DMS 273 treated with DMSO at 0.1 percent for 48 hours (cell line): ENCODE measurements at places on chromosomes 1 and 21.

DNA sequence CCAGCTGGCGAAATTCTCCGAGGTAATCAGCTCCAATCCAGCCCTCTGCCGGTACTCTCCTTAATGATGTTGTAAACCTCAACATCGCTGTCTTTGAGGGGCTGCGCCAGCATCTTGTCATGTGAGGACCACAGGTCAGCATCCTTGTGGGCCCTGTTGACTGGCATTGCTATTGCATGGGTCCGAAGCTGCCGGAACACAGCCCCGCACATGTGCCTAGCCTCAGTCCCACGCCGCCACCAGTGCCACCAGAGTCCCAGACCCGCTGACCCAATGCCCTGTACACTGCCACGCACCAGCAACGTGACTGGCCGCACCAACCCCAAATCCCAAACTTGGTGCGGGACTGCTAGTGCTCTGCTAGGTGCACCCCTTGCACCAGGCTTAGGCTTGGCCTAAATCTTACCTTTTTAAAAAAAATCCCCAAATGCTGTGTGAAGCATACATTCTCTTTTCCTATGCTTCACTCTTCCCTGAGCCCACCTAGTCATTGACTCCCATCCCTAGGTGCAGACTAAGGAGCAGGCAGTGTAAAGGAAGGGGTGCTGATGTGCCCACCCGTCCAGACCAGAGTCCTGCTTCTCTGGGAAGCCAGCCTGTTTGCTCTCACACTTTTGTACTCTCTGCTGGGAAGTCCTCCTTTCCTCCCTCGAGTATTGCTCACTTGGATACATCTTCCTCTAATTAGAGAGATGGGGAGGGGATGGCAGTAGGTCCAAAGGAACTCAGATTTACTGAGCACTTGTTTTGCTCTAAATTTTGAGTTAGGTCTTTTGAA, 81.9 kb upstream of the ARTN start:
- DNase-seq, result no peak

- DNase-seq, result no peak
Observed at GRCh38 chr1:99590578-99591209, 55.2 kb upstream of the PALMD start.

DNA sequence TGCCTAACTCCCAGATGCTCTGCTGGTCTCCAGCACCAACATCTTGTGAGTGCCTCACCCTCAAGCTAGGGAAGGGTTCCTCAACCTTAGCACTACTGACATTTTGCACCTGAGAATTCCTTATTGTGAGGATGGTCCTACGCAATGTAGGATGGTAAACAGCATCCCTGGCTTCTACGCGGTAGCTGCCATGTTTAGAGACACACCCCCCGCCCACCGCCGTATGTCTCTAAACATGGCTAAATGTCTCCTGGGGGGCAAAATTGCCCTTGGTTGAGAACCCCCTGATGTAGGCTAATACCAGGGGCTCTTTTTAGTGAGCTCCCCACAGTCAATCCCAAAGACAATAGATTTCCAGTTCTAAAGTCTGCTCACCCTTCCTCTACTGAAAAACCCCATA, 2.5 kb upstream of the MAP7D1 start:
- DNase-seq, result no peak

- DNase-seq, result no peak
Observed at GRCh38 chr1:33343539-33343938, 22.6 kb upstream of the A3GALT2 start.

GRCh38 chr1:184695023-184695422, 59.6 kb downstream of the EDEM3 start:
- no peak for DNase-seq
